Left colon (tissue), 2 donors: ENCODE measurements at places on chromosomes 2 and 18.
A peak's percentile ranks its signal among the peaks of the same experiment; 100 is the strongest.

GRCh38 chr2:41199334-41199733, 747.4 kb upstream of the SLC8A1 start:
- no peak for DNase-seq

- DNase-seq: no peak
Observed at GRCh38 chr2:66521291-66521922, 86.5 kb downstream of the MEIS1 start.

GRCh38 chr18:8951491-8951890, 151.0 kb upstream of the NDUFV2 start:
- no peak for DNase-seq

DNA sequence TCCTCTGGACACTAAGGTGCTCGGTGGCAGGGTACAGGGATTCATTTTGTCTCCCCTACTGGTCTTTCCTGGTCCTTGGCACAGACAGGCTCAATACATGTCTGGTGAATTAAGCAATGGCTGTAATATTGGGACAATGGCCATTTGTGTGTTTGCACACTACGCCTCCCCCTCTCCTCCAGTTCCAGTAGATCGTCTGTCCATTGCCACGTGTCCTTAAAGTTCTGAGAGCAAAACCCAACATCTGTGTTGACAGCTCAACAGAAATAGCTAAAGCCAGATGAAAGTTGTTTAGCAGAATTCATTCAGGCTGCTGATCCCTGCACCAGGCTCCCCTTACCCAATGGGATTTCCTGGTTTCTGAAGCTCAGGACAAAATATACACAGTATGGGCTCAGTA, 9.0 kb upstream of the FABP1 start:
- no peak for DNase-seq

DNA sequence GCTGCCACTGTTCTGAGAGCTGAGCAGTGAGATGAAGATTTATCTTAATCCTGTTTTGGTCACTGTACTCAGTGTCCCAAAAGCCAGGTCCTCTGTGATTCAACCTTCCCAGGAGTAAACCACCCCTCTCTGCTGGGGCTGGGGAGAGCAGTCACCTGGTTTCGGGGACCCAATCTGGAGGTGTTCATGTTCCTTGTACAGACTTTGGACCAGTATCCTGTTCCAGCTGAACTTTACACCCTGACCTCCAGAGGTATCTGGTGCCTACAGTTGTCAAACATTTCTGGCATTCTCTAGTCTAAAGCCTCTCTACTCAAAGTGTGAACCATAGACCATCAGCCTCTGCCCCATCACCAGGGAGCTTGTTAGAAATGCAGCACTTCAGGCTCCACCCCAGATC, 22.1 kb downstream of the CERS6 start:
- DNase-seq: no peak

DNA sequence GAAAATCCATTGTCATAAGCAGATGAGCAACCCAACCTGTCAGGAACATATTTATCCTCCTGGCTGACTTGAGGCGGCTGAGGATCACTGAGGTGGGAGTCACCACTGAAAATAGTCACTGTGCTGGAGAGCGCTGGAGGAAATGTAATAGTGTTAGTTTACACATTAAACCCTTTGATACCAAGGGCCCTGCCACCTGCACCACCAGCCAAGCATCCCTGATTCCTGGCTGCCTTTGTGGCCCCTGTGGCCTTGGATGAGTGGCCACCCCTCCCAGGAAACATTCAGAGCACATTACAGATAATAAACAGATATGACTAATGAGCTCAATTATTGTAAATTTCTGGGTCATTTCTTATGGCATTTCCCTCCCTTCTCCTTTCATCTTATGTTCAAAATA, 105.9 kb downstream of the LYPD1 start:
- no peak for DNase-seq

GRCh38 chr2:215063526-215063925, 74.9 kb downstream of the ABCA12 start:
- DNase-seq: no peak

DNA sequence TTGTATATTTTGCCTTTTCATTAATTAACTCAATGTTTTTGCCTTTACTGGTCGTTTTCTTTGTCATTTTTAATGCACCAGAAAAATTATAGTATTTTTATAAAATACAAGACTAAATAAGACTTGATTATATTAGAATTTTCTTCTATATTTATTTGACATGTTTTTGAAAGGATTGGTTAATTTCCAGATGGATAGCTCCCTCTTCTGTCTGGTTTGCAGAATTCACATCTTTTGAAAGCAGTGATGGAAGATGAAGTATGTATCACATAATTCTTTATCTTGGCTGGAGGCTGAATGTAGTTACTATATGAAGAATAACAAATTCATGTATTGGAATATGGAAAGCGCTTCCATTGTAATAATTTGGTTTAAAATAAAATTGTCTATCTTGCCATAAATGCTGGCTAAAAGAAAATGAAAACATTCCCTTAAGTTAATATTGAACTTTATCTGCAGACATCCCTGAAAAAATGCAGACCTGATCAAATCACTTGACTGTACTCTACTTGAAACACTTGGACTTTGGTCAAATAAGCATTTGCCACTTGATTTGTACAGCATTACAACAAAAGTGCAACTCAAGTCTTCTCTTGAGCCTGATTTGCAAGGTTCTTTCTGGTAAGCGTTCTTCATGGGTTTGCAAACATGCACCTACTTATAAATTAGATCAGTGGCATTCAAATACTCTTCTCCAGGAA, 86.3 kb upstream of the EFEMP1 start:
- no peak for DNase-seq

- DNase-seq: no peak
Observed at GRCh38 chr2:240791221-240791800, 28.7 kb downstream of the KIF1A start.

- DNase-seq: no peak
Observed at GRCh38 chr2:106708209-106708608, 177.8 kb downstream of the ST6GAL2 start.

DNA sequence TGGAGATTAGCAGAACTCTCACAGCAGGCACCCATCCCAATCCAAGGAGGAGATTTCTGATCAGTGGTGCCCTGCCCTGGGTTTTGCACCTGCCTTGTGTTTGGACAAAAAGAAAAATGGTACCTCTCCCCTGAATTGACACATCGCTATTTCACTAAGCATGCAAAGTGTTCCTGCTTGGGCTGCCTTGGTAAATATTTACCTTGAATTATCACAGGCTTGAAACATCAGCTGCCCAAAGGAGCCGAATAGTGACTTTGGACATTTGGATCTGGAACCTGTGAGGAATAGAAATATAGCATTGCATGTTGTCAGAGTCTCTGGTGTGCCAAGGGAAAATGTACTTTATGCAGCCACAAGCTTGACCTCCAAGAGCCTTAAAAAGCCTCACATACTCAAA, 926.4 kb upstream of the FANCL start:
- no peak for DNase-seq

- peak; percentile 46 for DNase-seq
Observed at GRCh38 chr2:207238831-207239701, 73.3 kb upstream of the KLF7 start.

GRCh38 chr2:210370562-210370961, 55.6 kb upstream of the MYL1 start:
- no peak for DNase-seq

GRCh38 chr2:98548920-98549818, 59.1 kb downstream of the COA5 start:
- DNase-seq: no peak

- DNase-seq: no peak
Observed at GRCh38 chr2:11995456-11995855, 249.0 kb downstream of the LPIN1 start.

DNA sequence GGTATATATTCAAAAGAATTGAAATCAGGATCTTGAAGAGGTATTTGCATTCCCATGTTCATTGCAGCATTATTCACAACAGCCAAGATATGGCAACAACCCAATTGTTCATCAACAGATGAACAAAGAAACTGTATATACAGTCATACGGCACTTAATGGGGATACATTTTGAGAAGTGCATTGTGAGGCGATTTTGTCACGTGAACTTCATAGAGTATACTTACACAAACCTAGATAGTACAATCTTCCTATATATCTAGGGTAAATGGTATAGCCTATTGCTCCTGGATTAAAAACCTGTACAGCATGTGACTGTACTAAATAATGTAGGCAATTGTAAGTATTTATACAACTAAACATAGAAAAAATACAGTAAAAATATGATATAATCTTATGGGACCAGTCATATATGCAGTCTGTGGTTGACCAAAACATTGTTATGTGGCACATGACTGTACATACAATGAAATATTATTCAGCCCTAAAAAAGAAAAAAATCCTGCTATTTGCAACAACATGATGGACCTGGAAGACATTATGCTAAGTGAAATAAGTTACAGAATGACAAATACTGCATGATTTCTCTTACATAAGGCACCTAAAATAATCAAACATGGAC, 9.2 kb upstream of the BBS5 start:
- no peak for DNase-seq
